Muscle of back (tissue), 13 donors: ENCODE measurements at places on chromosomes 2 and 18.

DNA sequence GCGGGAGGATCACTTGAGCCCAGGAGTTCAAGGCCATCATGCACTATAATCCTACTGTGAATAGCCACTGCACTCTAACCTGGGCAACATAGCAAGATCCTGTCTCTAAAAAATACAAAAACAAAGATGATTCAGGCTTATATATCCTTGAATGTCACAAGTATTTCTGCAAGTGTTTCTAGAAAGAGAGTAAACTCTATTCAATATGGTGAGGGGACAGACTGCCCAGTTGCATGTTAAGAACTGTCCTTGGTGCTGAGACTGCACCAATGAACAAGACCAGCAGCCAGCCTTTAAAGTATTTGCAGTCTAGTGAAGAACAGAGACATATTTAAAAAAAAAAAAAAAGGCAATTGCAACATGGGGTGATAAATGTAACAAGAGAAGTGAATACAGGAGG is 16.4 kb downstream of the MAP3K19 start:
- peak; percentile 54 for DNase-seq

DNA sequence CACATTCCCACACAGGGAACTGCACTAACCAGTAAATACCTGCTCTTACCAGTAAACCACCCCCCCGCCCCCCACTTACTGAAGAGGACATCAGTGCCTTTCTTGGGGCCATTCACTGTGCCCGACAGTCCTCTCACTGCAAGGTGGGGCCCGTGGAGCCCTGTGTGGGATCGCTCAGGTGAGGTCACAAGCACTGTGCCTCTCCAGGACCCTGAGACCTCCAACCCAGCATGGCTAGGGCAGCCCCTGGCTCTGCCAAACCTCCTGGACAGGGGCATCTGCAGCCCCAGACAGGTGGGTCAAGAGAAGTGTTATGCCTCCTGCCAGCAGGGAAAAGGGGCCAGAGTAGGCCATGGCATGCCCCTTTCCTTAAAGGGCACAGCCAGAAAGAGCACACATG is 6.7 kb upstream of the NEURL3 start:
- DNase-seq, result no peak

GRCh38 chr2:64958556-64958955 is 30.6 kb upstream of the SLC1A4 start:
- no peak for DNase-seq

DNA sequence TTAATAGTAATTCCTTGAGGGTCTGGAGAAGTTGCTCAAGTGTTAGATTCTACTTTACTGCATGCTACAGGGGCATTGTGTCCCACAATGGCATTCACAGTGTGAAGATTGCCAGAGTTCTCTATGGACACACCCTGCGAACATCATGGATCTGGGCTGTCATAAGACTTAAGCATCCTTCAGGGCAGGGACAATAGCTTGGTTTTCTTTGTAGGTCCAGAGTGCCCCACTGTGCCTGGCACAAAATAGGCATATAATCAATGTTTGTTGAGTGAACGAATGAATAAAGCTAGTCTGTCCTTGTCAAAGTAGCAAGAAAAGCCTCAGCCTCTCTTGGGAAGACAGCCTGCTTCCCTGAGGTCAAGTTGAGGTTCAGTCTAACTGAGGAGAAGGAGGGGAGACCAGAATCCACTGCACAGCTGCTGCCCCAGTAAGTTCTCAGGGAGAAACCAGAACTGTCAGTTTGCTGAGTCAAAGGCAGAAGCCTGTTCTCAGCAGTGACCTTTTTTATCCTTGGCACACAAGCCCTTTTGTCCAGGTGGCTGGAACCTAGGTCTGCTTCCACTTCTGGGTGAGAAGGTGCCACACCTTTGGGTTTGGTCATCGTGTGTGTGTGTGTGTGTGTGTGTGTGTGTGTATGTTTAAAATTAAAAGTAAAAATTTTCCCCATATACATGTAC is 15.0 kb downstream of the INPP4A start:
- DNase-seq, result no peak

DNA sequence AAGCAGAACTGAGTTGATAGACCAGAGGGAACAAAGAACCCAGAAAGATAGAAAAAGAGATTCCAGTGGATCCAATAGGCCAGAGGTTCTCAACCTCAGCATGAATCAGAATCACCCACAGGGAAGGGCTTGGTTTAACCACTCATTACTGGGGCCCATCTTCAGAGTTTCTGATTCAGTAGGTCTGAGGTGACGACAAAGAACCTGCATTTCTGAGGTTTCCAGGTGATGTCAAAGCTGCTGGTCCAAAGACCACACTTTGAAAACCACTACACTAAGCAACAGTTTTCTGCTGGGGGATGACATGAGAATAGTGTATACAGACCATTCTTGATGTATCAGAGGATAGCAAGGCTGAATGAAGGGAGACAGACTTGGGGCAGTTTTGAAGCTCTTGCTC is 296.9 kb upstream of the STON1 start:
- DNase-seq, result no peak

DNA sequence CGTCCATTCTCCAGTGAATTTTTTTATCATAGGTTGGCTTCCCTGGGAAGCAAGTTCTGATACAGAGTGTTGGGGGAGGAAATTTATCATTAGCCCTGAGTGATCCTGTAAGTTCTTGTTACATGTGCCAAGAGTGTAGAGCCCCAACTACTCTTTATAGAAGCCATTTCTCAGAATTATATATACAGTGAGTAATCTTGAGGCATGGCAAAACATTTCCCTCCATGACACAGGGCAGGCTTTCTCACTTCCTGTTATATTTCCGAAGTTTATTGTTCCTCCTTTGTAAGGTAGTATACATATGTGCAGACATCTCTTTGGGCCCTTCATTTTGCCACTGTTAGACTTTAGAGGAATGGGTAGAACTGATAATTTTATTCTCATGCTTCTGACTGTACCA is 484.7 kb upstream of the NRXN1 start:
- DNase-seq, result no peak

DNA sequence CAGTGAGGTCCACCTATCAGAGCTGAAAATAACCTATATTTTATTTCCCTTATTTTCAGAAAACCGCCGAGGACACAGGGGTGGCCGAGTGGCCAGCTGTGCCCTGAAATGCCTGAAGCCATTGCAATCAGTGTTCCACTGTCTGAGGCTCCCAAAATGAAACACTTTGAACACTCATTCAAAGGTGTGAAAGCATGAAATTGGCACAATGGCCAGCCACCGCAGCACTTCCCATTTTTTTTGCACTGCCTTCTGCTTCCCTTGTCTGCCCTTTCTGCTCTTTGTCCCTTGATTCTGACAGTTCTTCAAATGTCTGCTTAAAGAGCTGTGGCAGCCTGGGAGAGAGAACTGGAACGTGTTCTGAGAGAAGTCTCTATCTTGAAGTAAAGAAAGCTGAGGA is 1127.5 kb upstream of the CELF4 start:
- no peak for DNase-seq

GRCh38 chr18:7844017-7844416 is 276.9 kb downstream of the PTPRM start:
- no peak for DNase-seq
